ENCODE measurements at places on chromosomes 1 and 21.

- DNase-seq, result no peak
These were observed 183.6 kb upstream of the KIAA0040 start for GRCh38 chr1:175376194-175376593.

DNA sequence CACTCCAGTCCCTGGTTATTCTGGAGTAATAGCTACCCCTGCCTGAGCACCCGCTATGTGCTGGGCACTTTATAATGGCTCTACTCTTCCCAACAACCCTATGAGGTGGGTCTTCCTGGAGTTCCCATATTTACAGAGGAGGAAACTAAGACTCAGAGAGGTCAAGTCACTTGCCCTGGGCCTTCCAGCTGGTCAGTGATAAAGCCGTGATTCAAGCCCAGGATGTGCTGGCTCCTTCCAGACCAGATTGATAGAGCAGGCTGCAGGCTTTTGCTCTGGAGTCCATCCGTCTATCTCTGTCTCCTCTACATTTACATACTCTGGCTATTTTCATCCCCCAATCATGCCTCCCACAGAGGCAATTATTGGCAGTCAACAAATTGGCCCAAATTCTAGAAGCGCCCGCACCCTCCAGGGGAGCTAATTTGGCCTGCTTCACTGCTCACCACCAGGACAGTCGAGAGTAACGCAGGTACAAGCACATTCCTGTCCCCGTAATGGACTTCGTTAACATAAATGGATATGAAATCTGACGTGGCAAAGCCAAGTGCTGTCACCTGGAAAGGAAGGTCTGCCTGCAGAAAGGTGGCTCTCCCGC lies 39.8 kb upstream of the SELENON start:
- peak; percentile 51 for DNase-seq

- no peak for DNase-seq
These were observed 26.3 kb downstream of the ATP2B4 start for GRCh38 chr1:203652724-203653461.

GRCh38 chr21:35324372-35325220 lies 275.5 kb upstream of the RUNX1 start:
- no peak for DNase-seq

- DNase-seq, result no peak
These were observed 28.8 kb upstream of the PPP2R5A start for GRCh38 chr1:212256369-212256768.

DNA sequence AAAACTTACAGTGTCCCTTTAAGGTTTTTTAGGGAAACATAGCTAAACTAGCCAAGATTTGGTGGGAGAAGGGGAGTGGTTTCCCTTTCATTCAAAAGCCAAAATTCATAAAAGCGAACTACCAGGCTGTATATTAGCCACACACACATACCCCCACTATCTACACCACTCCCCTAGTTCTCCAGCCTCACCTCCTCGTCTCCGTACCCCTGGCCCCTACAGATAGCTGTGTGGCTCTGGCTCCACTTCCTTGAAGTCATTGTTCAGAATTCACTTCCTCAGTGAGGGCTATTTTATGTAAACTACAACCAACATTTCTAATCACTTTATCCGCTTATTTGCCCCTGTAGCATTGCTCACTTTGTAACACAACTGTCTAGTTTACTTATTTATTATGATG lies 5.3 kb upstream of the DPH5 start:
- no peak for DNase-seq

All from NCI-H446 treated with DMSO at 0.1 percent for 48 hours (cell line).